ENCODE measurements at places on chromosomes 6 and 20. TPM values are rescaled to one million over a fixed set of nuclear protein-coding genes. Genes with fewer than 3 reads are reported as not detected.

Gene RGS19
- total RNA-seq: 7.7 TPM

Gene LPA
- total RNA-seq: not detected

Gene LST1
- total RNA-seq: not detected

Gene KIF6
- under 0.01 TPM for total RNA-seq

Gene MUC22
- not detected for total RNA-seq

Gene RIPPLY2
- not detected for total RNA-seq

Gene FAM184A
- not detected for total RNA-seq

Gene PDYN
- not detected for total RNA-seq

Gene LAMA5
- 0.90 TPM for total RNA-seq

Gene HLA-DRA
- not detected for total RNA-seq

Gene AGPAT4
- 3.8 TPM for total RNA-seq

Gene SNRPB2
- 69.2 TPM for total RNA-seq

Gene CALHM4
- not detected for total RNA-seq

Gene WFDC8
- total RNA-seq: not detected

Gene SPTLC3
- 1.4 TPM for total RNA-seq

Gene ARMH2
- total RNA-seq: not detected

Gene TAGAP
- not detected for total RNA-seq

Gene ADAM33
- under 0.01 TPM for total RNA-seq

Gene SRMS
- not detected for total RNA-seq

Gene KCNG1
- 23.7 TPM for total RNA-seq

Gene PBOV1
- total RNA-seq: not detected

Gene SLC17A2
- not detected for total RNA-seq

Gene PLCB1
- 16.1 TPM for total RNA-seq

Gene SEMG1
- not detected for total RNA-seq

Gene CLPSL2
- total RNA-seq: not detected

Gene ULBP3
- total RNA-seq: 43.0 TPM

Measured in IMR-90 (cell line).